ENCODE measurements at places on chromosomes 13 and 19.

DNA sequence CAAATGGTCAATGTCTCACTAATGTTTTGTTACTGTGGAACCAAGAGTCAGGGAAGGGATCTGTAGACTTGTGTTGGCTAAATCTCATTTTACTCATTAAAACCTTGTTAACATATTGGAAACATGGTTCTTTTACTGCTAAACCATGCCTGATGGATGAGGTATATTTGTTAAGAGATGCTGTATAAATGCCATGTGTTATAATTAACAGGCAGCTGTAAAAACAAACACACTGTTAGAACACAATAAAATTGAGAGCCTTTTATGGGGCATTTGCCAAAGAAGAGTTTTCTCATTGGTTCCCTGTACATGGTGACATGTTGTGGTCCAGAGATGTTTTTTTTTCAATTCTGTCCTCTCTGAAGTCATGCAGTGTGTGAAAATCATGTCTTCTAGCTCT is 121.9 kb downstream of the ESD start:
- DNase-seq: no peak

DNA sequence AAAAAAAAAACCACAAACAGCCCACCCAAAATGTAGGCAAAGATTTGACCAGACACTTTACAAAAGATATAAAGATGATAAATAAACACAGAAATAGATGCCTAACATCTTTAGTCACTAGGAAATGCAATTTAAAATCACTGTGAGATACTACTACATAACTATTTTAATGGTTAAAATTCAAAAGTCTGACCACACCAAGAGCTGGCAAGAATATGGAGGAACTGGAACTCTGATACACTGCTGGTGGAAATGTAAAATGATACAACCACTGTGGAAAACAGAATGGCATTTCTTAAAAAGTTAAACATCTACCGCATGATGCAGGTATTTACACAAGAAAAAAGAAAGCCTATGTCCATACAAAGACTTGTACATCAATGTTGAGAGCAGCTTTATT is 26.8 kb downstream of the VWA8 start:
- DNase-seq: no peak

- DNase-seq: no peak
These were observed 10.1 kb downstream of the EPN1 start for GRCh38 chr19:55684946-55685681.

DNA sequence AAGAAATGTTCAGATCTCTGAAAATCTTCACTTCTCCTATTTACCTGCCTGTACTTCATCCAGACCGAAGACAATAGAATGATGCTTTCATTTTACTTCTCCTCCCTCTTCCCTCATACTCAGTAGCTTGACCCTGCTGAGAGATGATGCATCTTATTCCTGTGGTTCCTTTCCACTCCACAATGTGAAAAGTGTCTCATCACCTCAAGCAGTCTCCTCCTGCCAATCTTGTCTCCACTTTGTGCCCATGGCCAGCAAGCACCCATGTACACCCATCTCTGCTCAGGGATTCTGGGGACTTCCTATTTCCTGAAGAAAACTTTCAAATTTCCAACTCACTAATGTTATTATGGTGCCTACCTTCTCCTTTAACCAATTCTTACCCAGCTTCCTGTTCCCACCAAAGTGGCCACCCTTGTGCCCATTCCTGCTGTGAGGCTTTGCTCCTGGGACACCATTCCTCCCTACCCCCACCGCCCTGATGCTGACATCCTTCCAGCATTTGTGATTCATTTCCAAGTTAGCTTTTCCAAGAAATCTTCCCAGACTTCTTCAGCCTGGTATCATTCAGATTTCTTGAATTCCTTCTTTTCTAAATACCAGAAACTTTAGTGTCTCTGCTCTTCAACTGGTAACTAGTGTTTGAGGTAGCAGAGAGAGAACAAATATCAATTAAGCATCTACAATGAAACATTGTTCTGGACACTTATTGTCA is 212.5 kb downstream of the POSTN start:
- no peak for DNase-seq

DNA sequence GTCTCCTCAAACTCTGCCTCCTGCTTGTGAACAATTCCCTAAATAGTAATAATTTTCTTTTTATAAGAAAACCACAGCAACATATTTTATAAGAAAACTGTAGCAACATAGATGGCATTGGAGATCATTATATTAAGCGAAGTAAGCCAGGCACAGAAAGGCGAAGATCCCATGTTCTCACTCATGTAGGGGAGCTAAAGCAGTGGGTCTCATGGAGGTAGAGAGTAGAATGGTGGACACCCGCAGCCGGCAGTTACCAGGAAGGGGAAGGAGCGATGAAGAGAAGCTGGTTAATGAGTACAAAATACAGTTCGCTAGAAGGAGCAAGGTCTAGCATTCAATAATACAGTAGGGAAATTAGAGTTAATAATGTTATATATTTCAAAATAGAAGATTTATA is 42.9 kb downstream of the CRYL1 start:
- no peak for DNase-seq

GRCh38 chr13:114010401-114011101 is 36.7 kb upstream of the C13orf46 start:
- DNase-seq: no peak

DNA sequence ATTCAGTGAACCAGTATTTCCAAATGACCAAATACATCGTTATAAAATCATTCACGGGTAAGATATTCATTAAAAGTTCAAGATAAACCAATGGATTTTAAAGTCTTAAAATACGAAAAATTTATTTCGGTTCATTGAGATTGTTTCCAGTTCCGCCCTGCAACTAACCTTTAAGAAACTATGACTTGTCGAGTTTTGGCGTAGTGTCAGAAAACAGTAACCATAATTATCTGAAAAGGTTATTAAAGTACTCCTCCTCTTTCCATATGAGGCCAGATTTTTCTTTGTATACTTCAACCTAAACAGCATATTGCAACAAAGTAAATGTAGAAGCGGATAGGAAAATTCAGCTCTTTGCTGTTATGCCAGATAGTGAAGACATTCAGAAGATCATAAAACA is 26.1 kb downstream of the LPAR6 start:
- DNase-seq: no peak

DNA sequence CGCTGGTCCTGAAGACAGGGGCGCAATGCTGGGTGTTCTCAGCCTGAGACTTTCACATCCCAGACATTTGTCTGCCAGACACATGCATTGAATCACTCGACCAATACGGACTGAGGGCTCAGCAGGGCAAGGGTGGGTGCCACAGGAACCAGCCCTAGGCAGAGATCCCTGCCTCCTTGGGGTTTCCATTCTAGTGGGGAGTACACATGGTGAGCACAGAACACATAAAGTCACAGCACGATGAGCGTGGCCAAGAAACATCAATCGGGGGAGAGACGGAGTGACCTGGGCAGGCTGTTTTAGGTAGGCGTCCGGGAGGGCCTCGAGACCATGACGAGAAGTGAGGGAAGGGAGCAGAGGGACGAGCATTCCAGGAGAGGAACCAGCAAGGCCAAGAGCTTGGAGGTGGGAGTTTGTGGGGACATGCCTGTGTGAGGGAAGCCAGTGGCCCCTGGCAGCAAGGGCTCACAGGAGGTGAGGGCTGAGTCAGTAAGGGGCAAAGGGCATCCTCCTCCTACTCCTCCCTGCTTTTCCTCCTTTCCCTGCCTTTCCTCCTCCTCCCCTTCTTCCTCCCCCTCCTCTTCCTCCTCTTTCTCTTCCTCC is 126.3 kb upstream of the PEG3 start:
- DNase-seq: no peak

DNA sequence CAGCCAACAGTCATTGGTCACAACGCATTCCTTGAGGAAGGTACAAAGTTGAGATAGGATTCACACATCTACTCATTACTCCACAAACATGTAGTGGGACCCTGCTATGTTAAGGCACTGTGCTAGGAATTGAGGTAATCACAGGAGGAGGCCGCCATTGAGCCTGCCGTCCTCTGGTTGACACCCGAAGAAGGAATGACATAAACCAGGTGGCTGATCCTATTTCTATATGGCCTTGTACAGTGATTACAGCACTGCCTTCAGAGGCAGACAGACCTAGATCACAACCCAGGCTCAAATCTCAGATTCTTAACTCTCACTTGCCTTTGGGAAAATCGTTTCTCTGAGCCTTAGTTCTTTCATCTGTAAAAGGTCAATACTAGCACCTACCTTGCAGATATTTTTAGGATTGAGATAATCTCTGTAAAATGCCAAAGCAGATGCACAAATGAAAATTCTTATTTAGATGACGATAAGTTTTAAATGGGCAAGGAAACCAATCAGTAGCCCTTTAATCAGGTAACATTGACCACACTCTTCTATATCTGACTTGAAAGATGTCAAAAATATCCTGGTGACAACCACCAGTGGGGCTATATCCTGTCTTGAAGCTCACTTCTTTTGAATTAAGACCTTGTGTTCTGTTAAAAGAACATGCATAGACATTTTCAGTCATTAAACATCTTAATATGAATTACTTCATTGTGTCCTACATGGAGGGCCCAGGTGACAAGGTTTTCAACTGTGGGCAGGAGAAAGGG is 251.6 kb downstream of the KCTD12 start:
- no peak for DNase-seq

DNA sequence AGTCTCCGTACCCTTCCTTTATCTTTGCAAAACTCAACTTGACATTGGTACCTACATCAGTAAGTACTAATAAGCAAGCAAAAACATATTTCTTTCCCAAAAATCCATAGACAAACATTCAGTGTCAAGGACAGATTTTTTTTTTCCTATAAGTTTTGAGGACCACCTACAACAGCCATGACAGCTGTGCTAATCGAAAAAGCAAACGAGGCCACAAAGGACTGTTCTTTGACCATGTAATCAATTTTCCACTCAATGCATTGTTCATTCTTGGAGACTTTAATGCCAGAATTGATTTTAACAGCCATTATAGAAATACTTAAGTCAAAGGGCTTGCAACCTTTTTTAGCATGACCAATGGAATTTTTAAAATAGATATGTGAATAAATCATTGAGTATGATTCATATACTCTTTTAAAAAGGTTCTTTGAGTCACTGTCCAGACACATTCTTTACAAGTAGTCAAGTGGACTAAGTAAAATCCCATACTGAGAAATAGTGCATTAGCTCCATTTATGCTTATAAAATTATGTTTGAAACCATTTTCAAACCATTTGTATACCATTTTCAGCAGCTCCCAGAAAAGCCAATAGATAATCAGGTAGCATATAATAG is 323.9 kb downstream of the MZT1 start:
- no peak for DNase-seq

DNA sequence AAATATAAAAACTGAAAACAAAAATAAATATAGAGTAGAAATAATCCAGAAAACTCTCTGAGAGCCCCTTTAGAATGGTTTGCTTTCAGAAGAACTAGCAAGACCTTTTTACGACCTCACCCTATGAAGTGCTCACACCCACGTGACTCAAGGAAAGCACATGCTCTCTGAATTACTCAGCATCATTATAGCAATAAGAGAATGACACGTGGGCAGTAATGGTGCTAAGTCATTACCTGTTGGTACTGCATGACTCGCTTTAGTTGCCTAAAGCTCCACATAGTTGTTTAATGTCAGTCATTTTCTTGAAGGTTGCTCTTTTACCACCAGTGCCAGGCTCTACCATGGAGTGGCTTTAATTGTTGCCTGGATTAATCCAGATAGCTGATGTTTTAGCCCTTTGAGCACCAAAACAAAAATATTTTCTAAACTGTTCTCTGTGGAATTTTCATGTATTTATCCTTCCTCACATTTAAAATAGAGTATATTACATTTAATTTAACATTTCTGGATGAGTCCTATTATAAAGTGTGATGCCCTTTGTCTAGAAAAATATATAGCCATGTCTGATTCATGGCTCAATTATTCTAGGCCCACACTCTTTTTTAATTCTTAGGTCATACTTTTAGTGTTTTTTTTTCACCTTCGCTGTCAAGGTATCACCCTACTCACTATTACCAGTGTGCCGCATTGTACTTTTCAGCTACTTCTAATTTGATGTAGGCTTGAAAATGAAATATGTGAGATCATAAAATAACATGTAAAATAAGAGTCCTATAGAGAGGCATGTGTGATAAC is 56.8 kb downstream of the THSD1 start:
- DNase-seq: peak; percentile 34

DNA sequence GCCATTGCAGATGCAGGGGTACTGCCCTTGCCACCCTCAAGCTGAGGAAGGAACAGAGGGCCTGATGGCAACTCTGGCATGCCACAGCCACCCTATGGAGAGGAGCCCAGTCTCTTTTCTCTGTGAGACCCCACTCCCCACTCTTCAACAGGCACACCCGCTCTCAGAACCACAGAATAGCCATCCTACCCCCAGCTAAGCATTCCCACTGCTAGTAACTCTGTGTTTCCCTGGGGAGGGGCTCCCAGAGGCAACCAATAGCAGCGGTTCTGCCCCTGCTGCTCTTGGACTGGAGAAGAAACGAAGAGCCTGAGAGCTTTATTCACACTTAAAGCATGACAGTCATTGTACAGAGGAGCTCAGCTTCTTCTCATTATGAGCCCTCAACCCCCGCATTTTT is 49.3 kb downstream of the UBL3 start:
- DNase-seq: no peak

GRCh38 chr13:110641055-110642015 is 26.0 kb downstream of the NAXD start:
- DNase-seq: no peak

DNA sequence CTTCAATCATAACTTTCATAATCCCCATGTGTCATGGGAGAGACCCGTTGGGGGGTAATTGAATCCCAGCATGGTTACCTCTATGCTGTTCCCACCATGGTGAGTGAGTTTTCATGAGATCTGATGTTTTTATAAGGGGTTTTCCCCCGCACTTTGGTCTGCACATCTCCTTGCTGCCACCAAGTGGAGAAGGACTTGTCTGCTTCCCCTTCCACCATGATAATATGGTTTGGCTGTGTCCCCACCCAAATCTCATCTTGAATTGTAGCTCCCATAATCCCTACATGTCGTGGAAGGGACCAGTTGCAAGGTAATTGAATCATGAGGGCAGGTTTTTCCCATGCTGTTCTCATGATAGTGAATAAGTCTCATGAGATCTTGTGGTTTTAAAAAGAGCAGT is 524.9 kb downstream of the SLITRK5 start:
- DNase-seq: no peak

DNA sequence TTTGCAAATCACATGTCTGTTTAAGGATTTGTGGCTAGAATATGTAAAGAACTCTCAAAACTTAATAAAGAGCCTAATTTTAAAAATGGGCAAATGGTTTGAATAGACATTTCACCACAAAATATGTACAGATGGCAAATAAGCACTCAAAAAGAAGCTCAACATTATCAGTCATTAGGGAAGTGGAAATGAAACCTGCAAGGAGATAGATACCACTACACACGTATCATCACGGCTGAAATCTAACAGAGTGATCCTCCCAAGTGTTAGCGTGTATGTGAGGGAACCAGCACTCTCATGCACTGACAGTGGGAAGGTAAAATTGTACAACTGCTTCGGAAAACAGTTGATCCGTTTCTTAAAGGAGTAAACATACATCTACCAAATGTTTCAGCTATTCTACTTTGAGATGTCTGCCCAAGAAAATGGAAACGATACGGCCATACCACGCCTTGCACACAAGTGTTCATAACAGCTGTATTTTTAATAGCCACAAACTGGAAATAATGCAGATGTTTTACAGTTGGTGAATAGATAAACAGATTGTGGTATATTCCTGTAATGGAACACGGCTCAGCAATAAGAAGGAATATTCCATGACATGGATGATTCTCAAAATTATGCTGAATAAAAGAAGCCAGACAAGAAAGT is 14.5 kb downstream of the ARHGEF7 start:
- DNase-seq: no peak

Measured in hematopoietic multipotent progenitor cell treated with erythropoietin and hydrocortisone succinate and interleukin-3 and kit ligand, for 17 days (in vitro differentiated cells).